ENCODE measurements at places on chromosomes 12 and 14. TPM values are rescaled to one million over a fixed set of nuclear protein-coding genes. Genes with fewer than 3 reads are reported as not detected.

DNA sequence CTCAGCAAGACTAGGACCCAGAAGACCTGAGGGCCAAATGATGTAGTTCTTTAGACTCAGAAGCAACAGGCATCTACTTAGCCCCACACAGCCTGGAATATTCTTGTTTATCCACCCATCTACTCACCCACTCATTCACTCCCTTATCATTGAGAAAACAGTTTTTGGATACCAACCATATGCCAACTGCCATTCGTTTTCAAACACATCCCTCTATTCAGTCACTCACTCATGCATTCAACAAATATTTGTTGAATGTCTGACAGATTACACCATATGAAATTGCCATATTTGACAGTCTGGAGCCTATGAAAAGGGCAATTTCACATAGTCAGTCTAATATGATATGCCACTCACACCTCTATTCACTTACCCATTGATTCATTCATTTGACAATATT, 103.2 kb downstream of the NT5DC3 start:
- DNase-seq = no peak

ADAM21 gene
- total RNA-seq = 0.87 TPM

GRCh38 chr12:16891673-16892072, 285.7 kb upstream of the LMO3 start:
- no peak for DNase-seq

KRT3 gene
- total RNA-seq = 0.13 TPM

DNA sequence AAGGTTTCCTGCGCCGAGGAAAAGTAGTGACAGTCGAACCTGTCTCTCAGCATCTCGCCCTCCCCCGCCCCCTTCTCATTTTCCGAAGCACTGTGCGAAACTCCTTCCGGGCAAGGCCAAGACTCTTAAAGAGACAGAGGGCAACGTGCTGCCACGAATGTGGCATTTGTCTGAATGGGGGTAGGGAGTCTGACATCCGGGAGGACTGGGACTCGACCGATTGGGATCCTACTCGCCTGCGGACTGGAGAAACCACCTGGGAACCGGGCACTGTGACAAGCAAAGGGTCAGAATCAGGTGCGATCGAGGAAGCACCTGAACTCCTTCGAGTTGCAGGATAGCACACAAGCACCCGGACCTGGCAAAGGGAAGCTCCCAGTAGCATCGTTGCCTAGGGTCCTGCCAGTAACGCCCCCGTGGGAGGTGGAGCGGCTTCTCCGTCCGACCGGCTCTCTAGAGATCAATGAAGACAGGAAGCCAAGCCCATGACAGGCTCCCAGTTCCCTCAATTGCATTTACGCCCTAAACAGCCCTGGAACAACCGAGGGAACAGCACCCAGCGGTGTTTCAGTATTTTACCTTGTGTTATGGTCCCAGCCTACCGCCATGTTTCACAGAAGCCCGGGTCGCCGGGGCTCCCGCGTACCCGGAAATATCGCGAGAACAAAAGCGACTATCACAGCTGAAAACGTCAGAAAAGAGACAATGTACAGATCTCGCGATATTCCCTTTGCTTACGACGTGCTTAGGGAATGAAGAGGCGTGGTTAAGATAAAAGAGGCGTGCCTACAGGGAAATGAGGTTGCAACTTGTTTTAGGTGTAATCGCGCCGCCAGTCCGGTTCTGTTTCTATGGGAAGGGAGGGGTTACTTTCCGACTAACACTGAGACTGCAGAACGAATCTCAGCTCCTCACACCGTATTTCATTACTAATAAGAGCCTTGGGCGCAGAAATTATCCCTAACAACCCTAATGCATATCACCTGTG, at the start of gene ERGIC2:
Gene ERGIC2 (minus strand): TSS at position 637 of the 988 bp plus-strand sequence. CDS start 9,539 bp downstream, outside the sequence.
- peak; percentile 96 for DNase-seq

- no peak for DNase-seq
These were observed 2.3 kb upstream of the ZNF705A start for GRCh38 chr12:8154526-8154925.

GRCh38 chr14:85590784-85591183, 60.8 kb downstream of the FLRT2 start:
- DNase-seq = peak; percentile 37

GRCh38 chr12:104526751-104527150, 70.0 kb downstream of the CHST11 start:
- no peak for DNase-seq
